ENCODE measurements at places on chromosomes 5 and 9.

DNA sequence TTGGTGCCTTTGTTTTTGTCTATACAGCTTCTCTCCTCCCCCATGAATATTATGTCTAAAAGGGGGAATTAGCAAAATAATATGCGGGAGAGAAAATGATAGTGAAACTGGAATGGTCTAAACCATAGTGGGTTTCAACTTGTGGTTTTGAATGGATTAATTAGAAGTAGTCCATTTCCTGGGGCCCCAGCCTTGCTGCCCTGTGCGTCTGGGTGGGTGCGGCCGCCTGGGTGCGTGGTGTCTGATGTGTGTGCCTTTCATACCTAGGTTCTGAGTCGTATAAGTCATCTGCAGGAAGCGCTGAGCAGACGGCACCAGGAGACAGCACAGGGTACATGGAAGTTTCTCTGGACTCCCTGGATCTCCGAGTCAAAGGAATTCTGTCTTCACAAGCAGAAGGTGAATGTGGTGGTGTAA is 120.0 kb upstream of the CACNA1B start:
- no peak for DNase-seq

DNA sequence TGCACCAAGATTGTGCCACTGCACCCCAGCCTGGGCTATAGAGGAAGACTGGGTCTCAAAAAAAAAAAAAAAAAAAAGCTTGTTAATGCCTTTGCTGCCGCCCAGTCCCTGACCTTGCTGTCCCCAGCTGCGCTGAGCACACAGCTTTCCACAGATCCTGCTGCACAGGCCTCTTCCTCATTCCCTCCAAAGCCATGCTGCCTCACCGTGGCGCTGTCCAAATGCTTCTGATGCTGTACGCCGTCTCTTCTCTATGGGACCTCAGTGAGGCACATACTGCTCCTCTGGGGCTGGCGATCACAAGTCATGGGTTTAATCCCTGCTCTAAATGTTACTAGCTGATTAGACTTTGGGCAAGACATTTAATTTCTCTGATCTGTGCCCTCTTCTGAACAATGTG is 234.1 kb downstream of the FBXL7 start:
- DNase-seq: no peak

- no peak for DNase-seq
Observed at GRCh38 chr9:112086627-112087026, 88.5 kb downstream of the SUSD1 start.

DNA sequence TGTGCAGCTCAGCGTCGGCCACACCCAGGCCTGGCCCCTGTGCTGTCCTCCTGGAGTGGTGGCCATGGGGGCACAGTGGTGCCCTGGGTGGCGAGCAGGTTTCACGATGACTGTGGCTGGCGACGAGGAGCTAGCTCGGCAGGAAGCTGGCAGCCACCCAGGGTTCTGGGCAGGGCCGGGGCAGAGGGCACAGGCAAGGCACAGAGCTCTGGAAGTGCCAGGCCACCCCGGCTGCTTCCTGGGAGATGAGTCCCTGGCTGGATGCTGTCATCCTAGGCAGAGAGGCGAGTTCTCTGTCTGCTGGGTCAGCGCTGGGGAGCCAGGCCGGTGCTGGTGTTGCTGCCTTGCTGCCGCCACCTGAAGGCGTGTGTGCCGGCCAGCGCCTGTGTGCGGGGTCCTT is 51.7 kb downstream of the RXRA start:
- no peak for DNase-seq

DNA sequence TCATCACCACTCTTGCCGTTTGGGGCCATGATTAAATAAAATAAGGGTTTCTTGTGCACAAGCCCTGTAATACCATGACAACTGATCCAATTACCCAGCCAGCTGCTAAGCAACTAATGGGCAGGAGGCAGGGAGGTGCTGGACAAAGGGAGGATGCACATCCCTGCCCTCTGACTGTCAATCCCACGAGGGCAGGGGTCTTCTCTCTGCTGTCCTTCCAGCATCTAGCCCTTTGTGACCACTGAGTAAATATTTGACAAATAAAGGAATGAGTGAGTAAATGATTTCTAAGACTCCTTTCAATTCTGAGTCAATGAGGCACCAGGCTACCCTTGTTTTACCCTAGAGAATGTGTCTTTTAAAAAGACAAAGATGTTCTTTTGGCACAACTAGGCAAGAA is 247.1 kb downstream of the SYK start:
- DNase-seq: no peak

DNA sequence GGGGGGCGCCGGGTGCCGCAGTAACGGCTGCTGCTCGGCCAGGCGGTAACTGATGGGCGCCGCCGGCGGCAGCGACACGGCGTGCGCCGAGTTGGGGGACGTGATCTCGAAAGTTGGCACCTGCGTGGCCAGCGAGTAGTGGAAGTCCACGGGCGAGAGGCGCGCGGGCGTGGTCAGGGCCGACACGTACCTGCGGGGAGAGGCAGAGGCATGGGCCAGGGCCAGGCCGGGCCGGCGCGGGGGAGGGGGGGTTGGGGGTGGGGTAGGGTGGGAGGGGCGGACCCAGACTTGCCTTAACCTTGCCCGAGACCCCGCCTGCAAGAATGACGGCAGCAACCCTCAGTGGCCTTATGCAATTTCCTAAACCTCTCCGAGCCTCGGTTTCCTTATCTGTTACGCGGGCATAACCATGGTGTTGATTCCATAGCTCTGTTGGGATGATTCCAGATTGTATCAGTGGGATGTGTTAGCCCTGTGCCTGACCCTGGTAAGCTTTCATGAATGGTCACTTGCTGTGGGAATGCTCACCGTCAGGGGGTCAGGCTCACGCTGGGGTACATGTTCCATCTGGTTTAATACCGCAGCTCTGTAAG is 53.0 kb downstream of the PSD2 start:
- DNase-seq: no peak

DNA sequence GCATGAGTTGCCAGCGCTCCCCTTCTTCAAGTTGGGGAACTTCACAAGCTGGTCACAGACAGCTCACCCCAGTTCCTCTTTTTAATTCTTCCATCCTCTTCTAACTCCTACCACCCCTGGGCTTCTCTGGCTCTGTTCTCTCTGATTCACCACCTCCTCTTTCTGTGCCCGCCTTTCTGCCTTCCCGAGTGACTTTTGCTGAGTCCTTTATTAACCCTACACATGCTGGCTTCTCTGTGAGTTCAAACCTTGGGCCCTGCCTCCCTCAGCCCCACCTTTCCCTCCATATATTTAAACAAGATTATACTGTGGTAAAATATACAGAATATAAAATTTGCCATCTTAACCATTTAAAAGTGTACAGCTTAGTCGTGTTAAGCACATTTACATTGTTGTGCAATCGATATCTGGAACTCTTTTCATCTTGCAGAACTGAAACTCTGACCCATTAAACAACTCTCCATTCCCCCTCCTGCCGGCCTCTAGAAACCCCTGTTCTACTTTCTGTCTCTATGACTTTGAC is 32.0 kb downstream of the SLC46A2 start:
- DNase-seq: no peak

Measured in NCI-H1092 (cell line).